ENCODE measurements at places on chromosomes 12 and 14. TPM values are rescaled to one million over a fixed set of nuclear protein-coding genes. Genes with fewer than 3 reads are reported as not detected.
A peak's percentile ranks its signal among the peaks of the same experiment; 100 is the strongest.

- DNase-seq = no peak
Measured at GRCh38 chr12:4191642-4192041, 81.9 kb upstream of the CCND2 start.

DNA sequence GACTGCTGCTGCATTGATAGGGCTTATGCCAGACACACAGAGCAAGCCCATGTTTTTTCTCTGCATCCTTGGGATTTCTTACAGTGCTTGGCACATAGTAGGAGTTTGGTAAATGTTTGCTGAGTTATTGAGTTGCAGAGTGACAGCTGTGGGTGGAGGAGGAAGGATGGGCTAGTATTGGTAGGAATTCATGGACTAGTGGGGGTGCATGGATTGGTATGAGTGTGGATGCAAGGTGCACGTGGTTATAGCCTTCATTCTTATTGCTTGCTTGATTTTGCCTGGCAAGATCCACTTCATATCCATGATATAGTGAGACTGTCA lies 11.4 kb downstream of the RGS6 start:
- no peak for DNase-seq

- no peak for DNase-seq
Measured at GRCh38 chr14:43408472-43408871, 1098.6 kb downstream of the FSCB start.

DNA sequence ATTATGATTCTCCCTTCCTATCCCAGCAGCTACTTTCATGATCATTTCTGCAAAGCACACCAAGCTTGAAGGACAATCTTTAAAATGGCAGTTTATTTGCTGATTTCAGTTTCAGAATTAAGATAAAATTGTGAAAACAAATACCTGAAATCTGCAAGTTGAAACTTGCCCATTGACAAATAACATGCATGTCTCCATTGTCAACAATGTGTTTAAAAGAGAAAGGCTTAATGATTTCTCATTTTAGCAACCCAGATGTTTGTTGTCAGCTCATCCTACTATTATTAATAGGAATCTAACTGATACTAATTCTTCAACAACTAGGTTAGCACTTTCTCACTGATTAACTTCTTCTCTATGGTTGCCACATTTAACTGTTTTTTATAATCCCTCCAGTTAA lies 474.6 kb downstream of the PRKD1 start:
- no peak for DNase-seq

- peak; percentile 92 for DNase-seq
Measured at GRCh38 chr14:77889971-77890442, 90.1 kb downstream of the ADCK1 start.

GRCh38 chr12:1731019-1731687 lies 40.3 kb downstream of the ADIPOR2 start:
- no peak for DNase-seq

GRCh38 chr14:102316338-102316742 lies 3.2 kb upstream of the ZNF839 start:
- peak; percentile 78 for DNase-seq

KRT6C gene
- not detected for total RNA-seq

FOXG1 gene
- 0.18 TPM for total RNA-seq

CELA1 gene
- not detected for total RNA-seq

All from astrocyte (in vitro differentiated cells and primary cell).